Muscle of arm (tissue), 14 donors: ENCODE measurements at places on chromosomes 1 and 21. TPM values are rescaled to one million over a fixed set of nuclear protein-coding genes. Genes with fewer than 3 reads are reported as not detected.

Gene PGLYRP4
- not detected for polyA plus RNA-seq

Gene OR2T11
- not detected for polyA plus RNA-seq

DNA sequence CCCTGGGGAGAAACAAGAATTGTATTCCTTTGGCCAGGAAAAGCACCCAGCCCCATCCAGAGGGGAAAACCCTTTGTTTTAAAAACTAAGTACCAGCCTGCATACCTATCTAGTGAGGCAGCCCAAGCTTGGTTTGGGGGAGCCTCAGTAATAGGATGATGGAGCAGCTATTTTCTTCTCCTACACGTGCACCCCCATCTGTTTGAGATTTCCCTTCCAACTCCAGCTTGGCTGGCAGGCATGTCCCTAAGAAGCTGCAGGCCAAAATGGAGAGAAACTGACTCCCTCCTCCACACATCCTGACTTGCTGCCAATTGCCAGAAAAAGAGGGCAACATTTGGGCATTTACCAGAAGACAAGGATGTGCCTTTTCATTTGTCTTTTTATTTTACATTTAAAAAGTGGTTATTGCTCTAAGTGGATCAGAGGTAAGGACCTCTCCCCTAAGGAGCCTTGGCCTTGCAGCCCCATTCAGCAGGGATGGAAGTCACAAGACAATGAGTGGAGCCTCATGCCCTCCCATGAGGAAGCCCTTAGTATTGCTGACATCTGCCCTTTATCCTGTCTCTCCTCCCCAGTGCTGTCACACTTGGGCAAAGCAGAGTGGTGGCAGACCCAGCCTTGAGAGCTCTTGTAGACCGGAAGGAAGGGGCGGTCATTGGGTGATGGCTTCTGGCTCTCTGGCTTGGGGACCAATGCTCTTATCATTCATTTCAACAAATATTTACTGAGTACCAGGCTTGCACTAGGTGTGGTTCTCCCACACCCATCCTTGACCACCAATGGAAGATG is 8.6 kb downstream of the FNDC5 start:
- no peak for DNase-seq

Gene SEC16B
- 4.8 TPM for polyA plus RNA-seq

- DNase-seq: peak; percentile 58
Observed at GRCh38 chr1:203038217-203038741, 12.0 kb downstream of the PPFIA4 start.

Gene OR2AK2
- polyA plus RNA-seq: not detected

DNA sequence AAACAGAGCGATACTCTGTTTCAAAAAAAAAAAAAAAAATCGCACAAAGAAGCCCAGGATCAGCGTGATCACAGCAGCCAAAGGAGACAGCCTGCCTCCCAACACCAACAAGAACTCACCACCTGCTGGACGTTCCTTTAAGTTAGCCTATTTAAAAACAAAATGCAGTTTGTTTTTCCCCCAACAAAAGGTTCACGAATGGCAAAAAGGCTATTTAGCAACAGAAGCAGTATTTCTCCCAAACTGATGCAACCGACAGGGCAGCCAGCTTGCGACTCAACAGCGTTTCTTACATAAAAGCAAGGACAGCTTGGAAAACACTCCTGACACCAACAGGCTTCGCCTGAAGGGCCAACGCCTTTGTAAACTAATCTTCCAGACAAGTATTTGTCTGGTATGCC is 6.8 kb downstream of the SSU72 start:
- DNase-seq: no peak

- DNase-seq: no peak
Observed at GRCh38 chr1:15358565-15359133, 51.0 kb upstream of the EFHD2 start.

GRCh38 chr1:21736876-21737275 is 46.1 kb downstream of the USP48 start:
- DNase-seq: no peak

GRCh38 chr1:211951856-211952255 is 83.5 kb downstream of the INTS7 start:
- no peak for DNase-seq

DNA sequence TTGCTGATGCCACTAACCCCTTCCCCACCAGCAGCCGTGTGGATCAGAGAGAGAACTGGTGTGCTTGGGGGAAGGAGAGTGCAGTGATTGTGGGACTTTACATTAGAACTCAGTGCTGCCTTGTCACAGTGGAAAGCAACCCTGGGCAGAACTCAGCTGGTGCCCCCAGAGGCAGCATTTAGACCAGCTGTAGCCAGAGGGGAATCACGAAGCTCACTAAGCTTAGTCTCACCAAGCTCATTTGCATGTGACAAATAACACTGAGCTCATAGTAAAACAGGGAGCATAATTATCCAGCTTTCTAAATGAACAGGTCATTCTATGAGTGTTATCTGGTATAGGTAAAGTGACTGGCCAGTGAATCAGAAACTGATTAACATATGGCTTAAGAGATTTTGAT is 9.8 kb upstream of the SMAP2 start:
- DNase-seq: no peak
